Hematopoietic multipotent progenitor cell treated with erythropoietin and hydrocortisone succinate and interleukin-3 and kit ligand, for 4 days (in vitro differentiated cells): ENCODE measurements at places on chromosomes 3 and 15.

GRCh38 chr3:55626279-55626665 lies 139.2 kb upstream of the WNT5A start:
- DNase-seq: no peak

DNA sequence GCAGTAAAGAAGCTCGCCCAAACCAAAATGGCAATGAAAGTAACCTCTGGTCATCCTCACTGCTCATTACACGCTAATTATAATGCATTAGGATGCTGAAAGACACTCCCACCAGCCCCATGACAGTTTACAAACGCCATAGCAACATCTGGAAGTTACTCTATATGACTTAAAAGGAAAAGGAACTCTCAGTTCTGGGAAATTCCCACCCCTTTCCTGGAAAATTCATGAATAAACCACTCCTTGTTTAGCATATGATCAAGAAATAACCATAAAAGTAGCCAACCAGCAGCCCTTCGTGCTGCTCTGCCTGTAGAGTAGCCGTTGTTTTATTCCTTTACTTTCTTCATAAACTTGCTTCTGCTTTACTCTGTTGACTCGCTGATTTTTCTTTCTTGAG lies 164.6 kb downstream of the SMAD6 start:
- DNase-seq: no peak

- no peak for DNase-seq
These were observed 47.6 kb downstream of the PSMD6 start for GRCh38 chr3:63975723-63976122.

DNA sequence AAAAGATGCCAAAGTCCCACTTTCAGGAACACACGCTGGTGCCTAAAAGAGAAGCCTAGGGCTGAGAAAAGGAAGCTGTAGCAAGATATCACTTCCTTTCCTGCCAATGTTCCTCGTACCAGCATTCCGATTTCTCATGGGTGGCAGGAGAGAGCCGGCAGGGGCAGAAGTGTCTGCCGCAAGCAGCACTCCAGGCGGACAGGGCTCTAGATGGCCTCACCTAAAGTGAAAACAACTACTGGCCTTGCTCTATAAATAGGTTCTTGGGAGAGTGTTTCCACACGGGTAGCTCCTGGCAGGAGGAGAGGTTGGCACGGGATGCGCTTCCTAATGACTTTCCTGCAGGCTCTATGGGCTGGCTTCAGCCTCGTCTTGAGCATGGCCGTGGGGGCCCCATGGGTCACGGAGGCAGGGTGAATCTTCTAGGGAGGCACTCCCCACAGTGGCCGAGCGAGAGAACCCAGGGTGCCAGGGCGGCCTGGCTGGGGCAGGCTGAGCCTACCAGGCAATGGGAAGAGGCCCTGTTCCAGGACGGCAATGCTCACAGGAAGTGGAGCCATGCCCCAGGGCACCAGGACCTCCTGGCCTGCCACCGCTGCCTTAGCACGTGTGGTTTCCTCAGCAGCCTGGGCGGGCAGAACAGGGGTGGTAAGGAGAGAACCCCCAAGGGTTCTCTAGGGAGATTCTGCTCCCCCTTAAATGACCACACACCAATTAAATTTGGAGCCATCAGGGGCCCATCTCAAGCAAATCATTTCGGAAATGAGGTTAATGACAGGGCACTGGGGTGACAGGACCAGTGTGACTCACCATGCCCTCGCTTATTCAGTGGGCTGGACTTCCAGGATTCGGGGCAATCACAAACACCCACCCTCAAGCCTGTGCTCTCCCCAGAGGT lies 14.6 kb upstream of the DUSP7 start:
- DNase-seq: no peak

DNA sequence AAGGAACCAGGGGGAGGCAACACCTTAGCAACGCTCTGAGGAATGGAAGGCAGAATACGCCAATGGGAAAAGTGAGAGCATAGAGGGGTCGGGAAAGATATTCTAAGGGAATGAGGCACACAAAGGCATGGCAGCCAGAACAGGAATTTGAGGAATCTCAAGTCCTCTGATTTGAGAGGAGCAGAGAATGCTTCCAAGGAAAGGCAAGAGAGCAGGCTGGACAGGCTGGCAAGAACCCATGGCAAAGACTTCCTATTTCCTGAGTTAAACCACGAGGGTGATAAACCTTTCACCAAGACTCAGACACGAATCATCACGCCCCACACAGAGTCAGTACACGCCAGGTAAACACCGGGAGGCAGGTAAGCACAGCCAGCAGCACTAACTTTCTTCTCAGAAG lies 109.8 kb downstream of the IGF2BP2 start:
- no peak for DNase-seq

DNA sequence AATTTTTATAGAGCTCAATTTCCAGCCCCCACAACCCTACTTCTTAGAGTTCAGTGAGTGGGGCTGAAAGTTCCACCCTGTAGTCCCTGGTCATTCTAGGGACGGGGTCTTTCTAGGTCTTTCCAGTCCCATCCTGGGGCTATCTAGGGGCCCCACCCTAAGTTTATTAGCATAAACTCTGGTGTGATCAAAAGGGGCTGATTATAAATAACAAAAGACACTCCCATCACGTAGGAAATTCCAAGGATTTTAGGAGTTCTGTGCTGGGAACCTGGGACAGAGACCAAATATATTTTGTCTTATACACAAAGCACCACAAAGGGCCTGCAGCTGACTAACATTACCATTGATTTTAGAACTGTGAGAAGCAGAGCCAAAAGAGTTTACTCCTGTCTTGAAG lies 41.9 kb downstream of the RAD54L2 start:
- DNase-seq: no peak

- DNase-seq: no peak
These were observed 89.5 kb upstream of the ZBED2 start for GRCh38 chr3:111684640-111685039.

DNA sequence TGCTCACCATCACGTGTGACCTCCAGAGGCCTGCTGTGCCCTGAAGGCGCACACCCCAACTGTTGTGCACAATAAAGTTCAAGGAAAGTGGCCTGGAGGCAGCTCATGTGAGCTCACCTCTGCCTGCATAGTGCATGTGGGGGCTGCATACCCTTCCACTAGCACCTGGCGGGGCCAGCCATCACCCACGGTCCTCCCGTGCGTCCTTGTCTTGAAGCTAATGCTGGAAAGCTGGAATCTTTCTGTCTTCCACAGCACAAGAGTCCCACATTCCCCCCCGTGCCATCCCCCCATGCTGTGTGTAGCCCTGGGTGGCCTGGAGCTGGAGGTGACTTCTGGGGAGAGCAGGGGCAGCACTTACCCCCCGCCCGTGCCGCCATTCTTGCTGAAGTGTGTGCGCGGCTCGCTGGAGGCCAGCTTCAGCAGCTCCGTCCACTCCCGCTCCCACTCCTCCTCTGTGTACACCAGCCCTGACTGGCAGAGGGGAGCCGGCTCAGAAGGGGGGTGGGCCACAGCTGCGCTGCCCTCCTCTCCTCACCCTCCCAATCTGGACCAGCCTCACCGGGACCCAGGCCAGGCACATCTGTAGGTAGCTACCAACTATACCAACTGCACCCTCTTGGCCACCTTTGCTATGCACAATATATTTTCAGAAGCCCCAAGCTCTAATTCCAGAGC lies 199.5 kb downstream of the KLF13 start:
- no peak for DNase-seq

GRCh38 chr3:179265875-179266274 lies 15.0 kb upstream of the KCNMB3 start:
- DNase-seq: peak; percentile 94

DNA sequence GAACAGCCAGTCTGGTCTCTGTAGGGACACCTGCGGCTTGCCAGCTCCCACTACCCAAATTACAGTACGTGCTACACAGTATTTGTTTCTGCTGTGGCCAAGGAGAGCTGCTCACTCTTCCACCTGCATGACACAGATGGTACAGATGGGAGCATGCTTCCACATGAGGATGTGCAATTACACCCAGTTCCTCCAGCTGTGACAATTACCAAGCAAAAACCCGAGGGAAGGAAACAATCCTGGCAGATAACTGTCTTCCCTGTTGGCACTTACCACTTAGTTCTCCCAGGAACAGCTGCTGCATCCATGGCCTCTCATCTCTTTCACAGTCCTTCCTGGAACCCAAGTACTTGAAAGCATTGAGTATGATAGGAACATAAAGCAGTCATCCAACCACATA lies 34.4 kb downstream of the DET1 start:
- no peak for DNase-seq

- DNase-seq: no peak
These were observed 363.5 kb downstream of the FOXP1 start for GRCh38 chr3:71219744-71220638.

DNA sequence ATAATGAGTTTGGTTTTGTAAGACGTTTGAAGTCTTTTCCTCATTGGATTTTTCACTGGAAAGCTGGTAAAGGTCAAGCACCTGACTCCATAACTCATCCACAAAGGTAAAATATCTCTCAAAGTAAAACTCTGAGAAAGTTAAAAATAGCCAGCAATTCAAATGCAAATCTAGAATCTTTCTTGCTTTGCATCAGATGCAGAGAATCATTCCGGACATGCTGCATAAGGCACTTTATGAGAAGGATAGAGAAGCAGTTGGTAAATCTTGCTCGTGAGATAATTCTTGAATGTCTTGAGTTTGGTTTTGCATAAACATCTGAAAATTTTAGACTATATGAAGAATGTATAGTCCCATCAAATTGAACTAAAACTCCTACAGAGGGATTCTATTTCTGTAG lies 9.1 kb downstream of the KCNMB2 start:
- no peak for DNase-seq

GRCh38 chr15:63487076-63487757 lies 17.2 kb upstream of the USP3 start:
- DNase-seq: peak; percentile 93

GRCh38 chr15:36529296-36530011 lies 50.0 kb upstream of the CDIN1 start:
- no peak for DNase-seq
